ENCODE measurements at places on chromosomes 6 and 20.

DNA sequence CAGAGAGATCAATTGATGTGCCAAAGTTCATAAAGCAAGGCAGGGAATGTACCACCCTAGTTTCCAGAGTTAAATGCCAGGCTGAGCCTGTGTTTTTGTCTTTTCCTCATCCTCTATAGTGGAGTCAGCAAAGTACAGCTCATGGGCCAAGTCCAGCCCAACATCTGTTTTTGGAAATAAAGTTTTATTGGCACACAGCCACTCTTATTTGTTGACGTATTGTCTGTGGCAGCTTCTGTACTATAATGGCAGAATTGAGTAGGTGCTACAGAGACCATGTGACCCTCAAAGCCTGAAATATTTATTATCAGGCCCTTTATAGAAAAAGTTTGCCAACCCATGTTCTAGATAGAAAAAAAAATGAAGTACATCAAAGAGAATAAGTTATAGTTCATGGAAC, 187.0 kb downstream of the TSHZ2 start:
- no peak for DNase-seq

GRCh38 chr20:37749620-37750403, 56.0 kb downstream of the CTNNBL1 start:
- no peak for DNase-seq

- DNase-seq, result no peak
These were observed 180.1 kb upstream of the MMS22L start for GRCh38 chr6:97462938-97463598.

DNA sequence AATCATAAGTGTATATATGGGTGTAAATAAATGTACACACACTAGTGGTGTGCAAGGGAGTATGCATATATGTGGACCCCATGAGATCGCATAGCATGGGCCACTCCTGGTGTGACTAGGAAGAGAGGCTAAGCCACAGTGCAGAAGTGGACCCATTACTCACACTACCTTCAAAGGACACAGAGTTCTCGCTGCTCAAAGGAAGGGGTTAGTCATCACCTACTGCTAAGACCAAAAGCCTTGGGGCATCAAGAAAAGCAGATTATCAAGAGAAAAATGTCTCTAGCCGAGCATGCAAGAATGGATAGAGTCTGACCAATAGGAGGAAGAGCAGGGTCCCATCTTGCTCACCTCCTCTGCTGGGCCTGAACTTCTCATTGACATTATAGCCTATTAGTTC, 195.5 kb downstream of the MAFB start:
- DNase-seq, result no peak

- DNase-seq, result no peak
These were observed 4.7 kb downstream of the SCUBE3 start for GRCh38 chr6:35218456-35218855.

DNA sequence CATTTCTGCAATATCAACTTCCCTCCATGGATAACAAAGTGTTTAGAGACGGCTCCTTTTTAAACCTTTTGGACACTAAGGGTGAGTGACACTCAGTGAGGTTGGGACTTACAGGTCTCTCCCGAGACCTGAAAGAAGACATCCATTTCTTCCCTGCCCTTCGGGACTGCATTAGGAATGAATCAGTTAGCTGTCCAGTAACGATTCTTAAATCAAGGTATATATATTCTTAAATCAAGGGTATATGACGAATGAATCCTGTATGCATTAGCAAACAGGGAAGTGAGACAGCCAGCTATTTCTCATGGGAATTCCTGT, 52.9 kb downstream of the EDN1 start:
- DNase-seq, result no peak

- DNase-seq, result no peak
These were observed 10.3 kb downstream of the CEP85L start for GRCh38 chr6:118641042-118641441.

GRCh38 chr6:11231564-11232192, 790 bp downstream of the NEDD9 start:
- no peak for DNase-seq

- no peak for DNase-seq
These were observed 3.0 kb downstream of the PRSS16 start for GRCh38 chr6:27250277-27251111.

- DNase-seq, result no peak
These were observed 39.8 kb downstream of the SRSF3 start for GRCh38 chr6:36633915-36634314.

DNA sequence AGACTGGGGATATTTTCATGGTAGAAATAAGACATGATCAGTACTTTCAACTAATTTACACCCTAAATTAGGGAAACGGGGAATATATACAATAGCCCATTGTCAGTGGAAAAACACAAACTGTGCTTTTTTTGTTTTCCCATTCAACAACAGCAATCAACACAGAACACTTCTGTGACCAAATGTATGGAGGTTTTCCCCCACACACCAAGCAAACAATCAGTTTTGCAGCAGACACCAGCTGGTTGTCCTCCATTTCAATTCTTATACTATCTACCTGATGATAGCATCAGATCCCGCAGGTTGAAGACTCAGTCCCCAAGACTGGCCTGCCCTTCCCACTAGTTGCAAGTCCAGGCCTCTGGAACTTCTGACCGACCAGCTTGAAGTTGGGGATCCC, 4.5 kb downstream of the HINT3 start:
- DNase-seq, result no peak

GRCh38 chr6:134247844-134248580, 69.9 kb downstream of the SGK1 start:
- no peak for DNase-seq

GRCh38 chr6:154865291-154865690, 129.8 kb upstream of the TIAM2 start:
- DNase-seq, result no peak

- no peak for DNase-seq
These were observed 6.5 kb downstream of the DDR1 start for GRCh38 chr6:30890646-30891449.

DNA sequence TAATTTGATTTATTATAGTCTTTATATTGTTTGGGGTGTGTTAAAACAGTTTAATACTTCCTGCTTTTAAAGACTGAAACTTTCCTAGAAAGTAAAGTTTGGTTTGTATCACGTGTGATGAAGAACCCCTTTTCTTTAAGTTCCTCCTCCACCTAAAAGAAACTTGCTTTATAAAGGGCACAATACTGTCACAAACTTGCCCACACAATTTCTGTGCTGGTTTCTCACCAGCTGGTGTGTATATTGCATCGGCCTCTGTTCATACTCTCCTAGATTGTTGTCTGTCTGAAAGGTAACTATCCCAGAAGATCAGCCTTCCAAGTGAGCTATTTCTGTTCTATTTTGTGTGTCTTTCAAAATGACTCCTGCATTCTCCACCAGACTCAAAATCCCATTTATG, 46.9 kb downstream of the ANKRD6 start:
- DNase-seq, result no peak

DNA sequence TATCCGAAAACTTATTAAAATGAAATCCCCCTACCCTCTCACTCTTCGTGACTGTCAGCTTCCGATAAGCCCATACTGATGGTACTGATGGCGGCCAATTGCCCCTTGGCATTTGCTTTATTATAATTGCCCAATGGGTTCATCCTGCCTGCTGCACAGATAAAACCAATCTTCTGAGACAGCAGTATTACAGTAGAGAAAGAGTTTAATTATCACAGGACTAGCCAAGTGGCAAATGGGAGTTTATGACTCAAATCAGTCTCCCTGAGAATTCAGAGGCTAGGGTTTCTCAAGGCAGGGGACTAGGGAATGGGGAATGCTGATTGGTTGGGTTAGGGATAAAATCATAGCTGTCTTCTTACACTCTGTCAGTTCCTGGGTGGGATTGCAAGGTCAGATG, 259.5 kb downstream of the SOD2 start:
- DNase-seq, result no peak

GRCh38 chr6:109609737-109610136, 81.3 kb downstream of the AK9 start:
- DNase-seq, result no peak

DNA sequence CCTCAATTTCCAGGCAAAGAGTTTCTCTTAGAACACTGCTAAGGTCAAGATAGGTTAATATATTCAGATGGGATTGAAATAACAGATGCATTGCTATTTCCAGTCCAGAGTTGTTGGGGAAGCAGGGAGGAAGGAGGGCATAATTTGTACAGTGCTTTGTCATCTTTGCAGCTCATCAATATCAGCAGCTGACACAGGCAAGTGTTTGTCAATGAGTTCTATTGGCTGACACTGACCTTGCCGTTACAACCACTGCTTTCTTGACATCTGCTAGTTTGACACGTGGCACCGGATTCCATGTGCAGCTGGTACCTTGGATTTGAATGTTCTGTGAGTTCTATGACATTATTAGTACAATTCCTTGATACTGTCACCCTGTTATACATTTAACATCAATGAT, 28.0 kb upstream of the MLIP start:
- no peak for DNase-seq

DNA sequence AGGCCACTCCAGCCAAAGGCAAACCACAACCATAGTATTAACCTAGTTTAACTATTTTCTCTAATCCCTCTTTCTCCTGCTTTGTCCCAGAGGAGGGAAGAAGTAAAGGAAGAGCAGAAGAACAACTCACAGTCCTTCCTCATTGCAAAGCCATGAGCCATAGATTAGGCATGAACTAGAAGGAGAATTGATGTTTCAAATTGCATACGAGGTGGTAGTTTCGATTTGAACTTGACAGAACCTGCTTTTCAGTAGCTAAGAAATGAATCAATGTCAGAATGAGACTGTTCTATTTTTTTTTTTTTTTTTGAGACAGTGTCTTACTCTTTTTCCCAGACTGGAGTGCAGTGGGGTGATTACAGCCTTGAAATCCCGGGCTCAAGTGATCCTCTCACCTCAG, 48.3 kb downstream of the PROKR2 start:
- no peak for DNase-seq

- DNase-seq, result no peak
These were observed 5.5 kb downstream of the PTGIS start for GRCh38 chr20:49562311-49563014.

DNA sequence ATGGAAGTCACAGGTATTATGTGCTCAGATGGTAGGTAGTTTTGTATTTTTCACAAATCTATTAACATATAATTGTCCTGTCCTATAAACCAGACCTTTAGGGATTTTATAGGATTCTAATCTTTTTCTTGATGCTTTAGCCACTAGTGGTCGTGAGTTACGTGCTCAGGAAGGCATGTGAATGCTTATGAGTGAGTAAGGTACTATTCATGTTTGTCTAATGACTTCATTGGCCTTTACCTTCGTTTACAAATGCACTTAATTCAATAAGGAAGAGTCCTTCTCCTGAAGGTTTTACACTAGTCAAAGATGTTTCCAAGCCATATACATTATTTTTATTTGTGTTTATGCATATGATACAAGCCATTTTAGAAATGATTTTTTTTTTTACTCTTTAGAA, 23.0 kb downstream of the PACRG start:
- no peak for DNase-seq
